ENCODE measurements at places on chromosomes 11 and 22.

DNA sequence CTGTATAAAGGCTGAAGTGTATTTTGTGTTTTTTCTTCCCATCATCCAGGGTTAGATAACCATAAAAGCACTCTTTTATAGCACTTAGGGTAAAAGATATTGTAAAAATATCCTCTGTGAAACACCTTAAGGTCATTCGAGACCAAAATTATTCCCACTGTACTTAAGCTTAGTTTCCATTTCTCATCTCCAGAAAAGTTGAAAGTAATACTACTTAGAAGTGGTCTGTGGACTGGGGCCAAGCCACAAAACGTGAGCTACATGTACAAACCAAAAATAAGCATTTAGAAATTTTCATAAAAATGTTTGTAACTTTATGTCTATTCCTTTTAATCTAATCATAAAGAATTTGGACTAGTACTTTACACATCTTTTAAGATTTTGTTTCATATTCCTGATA, 142.0 kb upstream of the NTM start:
- no peak for DNase-seq

DNA sequence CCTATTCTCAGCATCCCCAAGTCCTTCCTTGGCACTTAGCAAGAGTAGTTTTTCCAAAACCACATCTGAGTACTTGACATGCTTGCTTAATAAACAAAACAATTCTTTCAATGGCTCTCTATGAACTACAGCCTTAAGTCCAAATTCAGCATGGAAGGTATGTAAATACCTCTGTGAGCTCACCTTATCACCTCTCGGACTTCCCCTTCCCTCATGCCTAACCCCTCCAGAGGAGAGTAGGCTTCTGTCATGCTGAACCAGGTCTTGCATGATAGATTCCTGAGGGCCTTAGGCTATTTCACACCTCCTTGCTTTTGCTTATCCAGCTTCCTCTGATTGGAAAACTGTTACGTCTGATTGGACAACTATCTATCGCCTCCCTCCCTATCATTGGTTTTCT, 312.9 kb upstream of the CCDC90B start:
- DNase-seq: no peak

GRCh38 chr22:35783943-35784614, 66.4 kb downstream of the APOL5 start:
- DNase-seq: no peak

DNA sequence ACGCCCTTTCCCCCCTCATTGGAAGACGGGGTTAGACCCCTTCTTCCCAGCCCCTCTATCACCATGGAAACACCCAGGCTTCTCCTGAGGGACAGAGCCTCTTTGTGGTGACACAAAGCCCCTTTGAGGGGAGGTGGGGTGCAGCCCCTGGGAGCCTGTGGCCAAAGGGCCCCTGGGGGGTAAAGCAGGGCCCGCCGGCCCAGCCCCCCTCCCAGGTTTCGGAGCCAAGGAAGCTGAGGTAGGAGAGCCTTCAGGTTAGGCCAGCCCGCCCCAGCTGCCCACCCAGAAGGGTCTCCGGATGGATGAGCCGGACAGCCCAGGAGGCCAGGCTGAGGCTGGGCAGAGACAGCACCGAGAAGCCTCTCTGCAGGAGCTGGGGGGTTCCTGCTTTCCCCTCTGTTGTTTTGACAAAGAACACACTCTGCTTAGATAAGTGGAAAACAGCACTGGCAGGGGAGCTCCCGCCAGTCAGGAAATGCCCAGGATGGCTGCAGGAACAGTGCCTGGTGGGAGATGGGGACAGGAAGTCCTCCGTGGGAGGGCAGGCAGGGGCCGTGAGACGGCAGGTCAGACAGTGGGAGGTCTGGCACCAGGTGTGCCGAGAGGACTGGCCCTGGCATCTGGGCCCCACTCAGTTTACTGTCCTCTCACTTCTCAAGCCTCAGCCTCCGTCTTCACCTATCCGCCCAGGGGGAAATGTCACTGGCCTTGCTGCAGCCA, 18.2 kb downstream of the ARVCF start:
- DNase-seq: peak; percentile 26

DNA sequence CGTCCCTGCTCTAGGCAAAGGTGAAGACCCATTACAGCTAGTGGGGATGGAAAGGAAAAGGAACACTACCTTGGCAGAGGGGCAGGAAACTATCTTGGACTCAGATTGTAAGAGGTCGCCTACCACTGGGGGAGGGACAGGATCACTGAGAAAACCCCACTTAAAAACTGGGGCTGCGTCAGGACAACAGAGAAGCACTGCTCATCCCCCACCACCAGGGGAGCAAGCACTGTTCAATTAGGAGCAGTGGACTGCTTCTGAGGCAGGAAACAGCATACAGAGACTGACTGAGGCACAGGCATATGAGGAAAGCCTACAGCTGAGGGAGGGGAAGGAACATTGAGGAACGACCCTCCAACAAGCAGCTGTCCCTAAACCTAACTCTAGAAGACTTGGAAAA, 20.8 kb upstream of the DLAT start:
- no peak for DNase-seq

DNA sequence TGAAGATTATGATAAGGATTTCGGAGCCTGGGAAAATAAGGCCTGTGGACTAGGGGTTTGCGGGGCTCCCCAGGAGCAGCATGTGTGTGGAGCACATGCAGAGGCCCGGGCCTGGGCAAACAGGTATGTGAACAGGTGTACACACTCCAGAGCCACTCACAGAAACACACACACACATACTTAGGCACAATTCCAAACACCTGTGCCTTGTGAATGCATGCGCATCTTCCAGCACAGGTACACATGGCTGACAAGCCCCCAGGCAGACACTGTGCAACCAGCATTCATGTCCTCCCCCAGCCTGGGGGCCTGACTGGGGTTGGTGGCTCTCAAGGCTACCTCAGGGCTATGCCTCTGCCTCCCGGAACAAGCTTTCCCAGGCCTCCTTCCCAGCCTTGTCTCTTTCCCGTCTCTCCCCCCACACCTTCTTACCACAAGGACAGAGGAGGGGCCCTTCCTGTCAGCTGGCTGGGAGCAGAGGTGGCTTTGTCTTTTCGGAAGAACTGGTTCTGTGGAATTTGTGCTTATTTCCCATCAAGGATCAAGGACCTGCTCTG, 2.6 kb upstream of the P2RY6 start:
- no peak for DNase-seq

DNA sequence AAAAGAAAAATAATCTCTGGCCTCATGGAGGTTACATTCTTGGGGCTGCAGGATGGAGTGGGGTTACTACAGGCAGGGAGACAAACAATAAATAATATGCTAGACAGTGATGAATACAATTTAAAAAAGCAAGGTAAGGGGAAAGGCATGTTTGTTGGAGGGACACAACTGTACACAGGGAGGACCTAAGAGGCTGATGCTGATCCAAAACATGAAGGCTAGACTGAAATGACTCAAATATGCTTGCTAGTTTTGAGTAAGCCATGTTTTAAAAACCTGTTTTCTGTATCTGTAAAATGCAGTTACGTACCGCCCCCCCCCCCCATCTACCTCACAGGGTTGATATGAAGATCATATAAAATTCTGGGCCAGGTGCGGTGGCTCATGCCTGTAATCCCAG, 44.0 kb downstream of the EIF4ENIF1 start:
- no peak for DNase-seq

DNA sequence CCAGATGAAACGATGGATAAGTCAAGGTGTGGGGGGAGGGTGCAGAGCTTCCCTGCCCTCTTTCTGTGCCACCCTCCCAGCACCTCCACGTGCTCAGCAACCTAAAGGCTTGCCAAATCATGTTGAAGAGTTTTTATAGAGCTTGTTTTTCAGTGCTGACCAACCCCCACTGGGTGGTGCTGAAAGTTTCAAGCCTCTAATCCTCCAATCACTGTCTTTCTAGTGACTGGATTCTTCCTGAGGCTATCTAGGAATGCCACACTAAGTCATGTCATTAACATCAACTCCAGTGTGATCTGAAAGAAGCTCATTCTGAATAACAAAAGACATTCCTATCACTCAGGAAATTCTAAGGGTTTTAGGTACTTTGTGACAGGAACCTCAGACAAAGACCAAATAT, 382.6 kb downstream of the DYNC2H1 start:
- no peak for DNase-seq

GRCh38 chr11:122920579-122920978, 38.0 kb downstream of the JHY start:
- no peak for DNase-seq

- DNase-seq: no peak
These were observed 8.2 kb downstream of the GGT5 start for GRCh38 chr22:24236656-24237055.

GRCh38 chr11:106426696-106427095, 349.2 kb downstream of the AASDHPPT start:
- DNase-seq: no peak

DNA sequence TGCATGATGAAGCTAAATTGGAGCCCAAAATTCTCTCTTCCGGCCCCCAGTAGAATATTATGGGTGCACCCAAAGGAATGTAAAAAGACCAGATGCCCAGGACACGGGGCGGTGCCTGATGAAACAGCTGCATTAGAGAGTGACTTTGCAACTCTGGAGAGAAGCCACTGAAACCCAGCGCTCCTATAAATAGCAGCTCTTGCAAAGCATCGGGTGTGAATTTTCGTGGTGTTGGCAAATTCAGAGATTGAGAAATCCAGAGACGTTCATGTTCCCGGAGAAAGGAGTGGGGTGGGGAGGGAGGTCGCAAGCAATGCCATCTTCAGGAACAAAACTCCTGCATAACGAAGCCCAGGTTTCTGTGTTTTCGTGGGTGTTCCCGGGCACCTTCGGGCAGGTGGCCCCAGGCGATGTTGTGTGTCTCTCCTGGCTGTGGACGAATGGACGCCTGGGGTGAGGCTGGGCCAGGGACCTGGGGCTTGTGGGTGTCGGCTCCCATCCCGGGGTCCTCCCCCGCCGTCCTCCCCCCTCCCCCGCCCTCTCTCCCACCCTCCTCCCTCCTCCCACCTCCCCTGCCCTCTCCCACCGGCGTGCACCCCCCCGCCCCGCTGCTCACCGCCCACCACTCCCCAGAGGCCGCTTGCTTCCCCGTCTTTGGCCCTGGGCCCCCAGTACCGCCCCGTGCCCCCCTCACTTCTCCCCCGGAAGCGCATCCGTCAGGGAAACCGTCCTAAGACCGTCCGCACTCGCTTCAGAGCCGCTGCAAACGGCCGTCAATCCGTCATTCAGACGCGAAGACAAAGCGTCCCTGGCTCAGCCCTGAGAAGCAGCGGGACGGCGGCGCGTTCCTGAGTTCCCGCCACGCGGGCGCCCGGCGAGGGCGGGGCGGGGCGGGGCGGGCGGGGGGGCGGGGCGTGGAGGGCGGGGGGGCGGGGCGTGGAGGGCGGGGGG, 26.7 kb upstream of the TOLLIP start:
- peak; percentile 90 for DNase-seq

- no peak for DNase-seq
These were observed 18.1 kb downstream of the ANO3 start for GRCh38 chr11:26350002-26350401.

DNA sequence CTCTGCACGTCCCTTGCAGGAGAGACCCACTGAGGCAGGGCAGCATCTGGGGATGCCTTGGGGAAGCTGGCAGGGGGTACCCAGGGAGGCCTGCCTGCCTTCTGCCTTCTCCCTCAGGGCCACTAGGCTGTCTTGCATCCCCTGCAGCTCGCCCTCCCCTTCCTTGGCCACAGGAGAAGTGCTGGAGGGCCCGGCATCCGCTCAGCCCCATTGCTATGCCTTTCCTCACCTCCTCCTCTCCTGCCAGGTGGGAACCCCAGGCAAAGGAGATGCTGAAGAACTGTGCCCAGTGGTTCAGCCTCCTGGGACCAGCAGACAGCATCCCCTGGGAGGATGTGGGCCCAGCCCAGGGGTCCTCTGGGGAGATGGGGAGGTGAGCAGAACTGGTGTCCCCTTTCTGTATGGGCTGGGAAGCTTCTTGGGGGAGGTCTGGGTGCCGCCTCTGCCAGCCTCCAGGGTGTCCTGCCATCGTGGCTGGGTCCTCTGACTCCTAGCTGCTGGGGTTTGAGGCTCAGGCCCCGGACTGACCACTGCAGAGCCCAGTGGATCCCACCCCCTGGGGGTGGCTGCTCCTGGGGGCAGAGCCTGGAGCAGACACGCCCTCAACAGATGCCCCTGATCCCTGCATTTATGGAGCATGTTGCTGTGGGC, 20.6 kb downstream of the MRGPRG start:
- DNase-seq: no peak

DNA sequence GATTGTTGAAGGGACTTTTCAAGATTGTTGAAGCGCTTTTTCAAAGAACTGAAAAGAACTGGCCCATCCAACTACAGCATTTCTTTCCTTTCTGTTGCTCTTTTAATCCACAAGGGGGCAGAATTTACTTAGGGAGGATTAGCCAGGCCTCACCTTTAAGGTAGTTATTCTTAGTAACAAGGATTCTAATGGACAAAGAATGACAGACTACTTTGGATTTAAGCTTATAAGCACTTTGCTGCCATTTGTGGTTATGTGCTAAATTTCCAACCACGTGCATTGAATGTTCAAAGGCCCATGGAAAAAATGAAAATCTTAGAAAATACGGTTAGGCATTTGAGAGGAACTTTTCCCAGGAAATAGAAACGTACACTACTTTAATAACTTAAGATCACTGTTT, 49.5 kb upstream of the HSPA8 start:
- DNase-seq: peak; percentile 70

DNA sequence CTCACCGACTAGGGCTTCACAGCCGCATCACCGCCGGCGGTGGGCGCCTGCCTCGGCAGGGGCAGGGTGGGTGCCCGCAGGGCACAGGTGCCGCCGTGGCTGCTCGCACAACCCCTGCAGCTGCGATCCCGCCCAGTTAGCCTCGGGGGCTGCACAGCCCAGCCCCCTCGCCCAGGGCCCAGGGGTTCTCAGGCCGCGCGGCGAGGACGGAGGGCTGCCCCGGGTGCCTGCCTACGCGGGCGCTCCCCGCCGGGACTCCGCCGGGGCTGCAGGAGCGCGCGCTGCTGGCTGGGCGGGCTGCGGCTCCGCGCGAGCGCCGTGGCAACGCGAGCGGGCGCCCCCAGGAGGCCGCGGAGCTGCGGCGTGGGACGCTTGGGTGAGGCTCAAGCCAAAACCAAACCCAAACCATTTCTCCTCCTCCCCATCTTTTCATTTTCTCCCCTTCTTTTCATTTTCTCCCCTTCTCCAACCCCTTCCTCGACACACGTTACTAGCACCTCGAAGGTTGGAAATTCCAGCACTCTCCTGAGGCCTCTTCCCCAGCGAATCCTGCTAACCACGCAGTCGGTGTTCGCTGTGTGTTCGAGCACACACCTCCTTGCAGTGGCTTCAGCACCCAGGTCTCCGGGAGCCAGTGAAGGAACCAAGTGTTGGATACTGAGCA, at the start of gene MICAL3:
Gene MICAL3 (minus strand): TSS at position 286 of the 664 bp plus-strand sequence. CDS start 117,749 bp downstream, outside the sequence.
- peak; percentile 64 for DNase-seq

DNA sequence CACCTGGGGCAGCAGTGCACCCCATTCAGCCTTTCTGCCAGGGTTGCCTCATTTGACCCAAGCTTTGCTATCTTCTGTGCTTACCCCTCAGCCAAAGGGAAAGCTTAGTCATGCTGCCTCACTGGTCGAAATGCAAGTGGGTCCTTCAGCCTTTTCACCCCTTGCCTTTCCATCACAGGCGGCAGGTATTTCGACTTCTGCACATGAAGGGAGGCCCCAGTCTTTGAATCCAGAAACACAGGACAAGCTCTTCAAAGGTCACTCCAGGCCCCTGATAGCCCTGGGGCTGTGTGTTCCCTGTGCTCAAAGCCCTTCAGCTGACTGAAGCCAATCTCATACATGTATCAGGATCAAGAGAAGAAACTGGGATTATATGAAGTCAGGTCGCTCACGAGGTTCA, 129.7 kb downstream of the SNX19 start:
- DNase-seq: no peak
